ENCODE measurements at places on chromosomes 12 and 14. TPM values are rescaled to one million over a fixed set of nuclear protein-coding genes. Genes with fewer than 3 reads are reported as not detected.

TBPL2 gene
- polyA plus RNA-seq: not detected

KRT79 gene
- polyA plus RNA-seq: not detected

FAIM2 gene
- 5.8 TPM for polyA plus RNA-seq

DEPDC4 gene
- 4.0 TPM for polyA plus RNA-seq

Data from left renal cortex interstitium (tissue), 4 donors.